ENCODE measurements at places on chromosomes 1 and 21.

GRCh38 chr1:162228586-162228985, 148.1 kb downstream of the SPATA46 start:
- DNase-seq, result no peak

- no peak for DNase-seq
Observed at GRCh38 chr1:54273092-54273794, 73.3 kb downstream of the MRPL37 start.

DNA sequence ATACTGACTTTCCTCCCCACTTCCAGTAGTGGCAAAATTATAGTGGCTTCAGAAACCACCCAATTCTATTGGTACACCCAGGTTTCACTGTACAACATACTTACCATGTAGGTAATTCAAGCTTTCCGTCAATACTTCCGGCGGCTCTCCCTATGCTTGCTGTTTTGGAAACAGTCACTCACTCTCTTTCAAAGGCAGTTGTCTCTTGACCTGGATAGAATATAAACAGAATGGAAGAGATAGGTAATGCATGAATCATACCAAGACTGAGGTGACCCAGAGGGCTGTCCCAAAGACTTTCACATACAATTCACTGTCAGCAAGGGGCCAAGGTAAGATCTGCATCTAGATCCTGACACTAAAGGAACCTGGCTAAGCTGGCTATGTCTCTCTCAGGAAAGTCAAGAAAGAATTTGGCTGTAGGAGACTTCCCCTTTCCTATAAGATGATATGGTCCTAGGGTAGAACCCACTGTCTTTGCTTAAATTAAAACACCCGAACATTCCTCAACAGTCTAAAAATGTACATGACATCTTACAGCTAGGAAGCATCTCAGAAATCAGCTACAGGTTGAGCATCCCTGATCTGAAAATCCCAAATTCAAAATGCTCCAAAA, 59.6 kb downstream of the LUZP1 start:
- no peak for DNase-seq

GRCh38 chr1:219412772-219413171, 200.1 kb downstream of the ZC3H11B start:
- no peak for DNase-seq
